Activated B cell treated with CpG ODN at 0.5 μM for 24 hours (primary cell): ENCODE measurements at places on chromosomes 5 and 9.

GRCh38 chr5:78467752-78468357, 107.4 kb downstream of the SCAMP1 start:
- no peak overlapping the region for H3K27ac ChIP-seq
- no peaks in the 10 kb centered on the region for H3K27me3 ChIP-seq
- H3K36me3 ChIP-seq: peaks cover 30% of the 10 kb centered on the region
- no peak overlapping the region for H3K4me3 ChIP-seq
- no peak for DNase-seq
- H3K4me1 ChIP-seq: peaks cover 3% of the 10 kb centered on the region

GRCh38 chr9:1959371-1959770, 55.8 kb upstream of the SMARCA2 start:
- H3K27me3 ChIP-seq: peaks cover 1% of the 10 kb centered on the region
- H3K4me3 ChIP-seq: no peak overlapping the region
- no peak for DNase-seq
- no peaks in the 10 kb centered on the region for H3K4me1 ChIP-seq

- no peak for DNase-seq
- H3K4me3 ChIP-seq: no peak overlapping the region
- no peaks in the 10 kb centered on the region for H3K36me3 ChIP-seq
Observed at GRCh38 chr9:12723409-12724028, 30.3 kb downstream of the TYRP1 start.

DNA sequence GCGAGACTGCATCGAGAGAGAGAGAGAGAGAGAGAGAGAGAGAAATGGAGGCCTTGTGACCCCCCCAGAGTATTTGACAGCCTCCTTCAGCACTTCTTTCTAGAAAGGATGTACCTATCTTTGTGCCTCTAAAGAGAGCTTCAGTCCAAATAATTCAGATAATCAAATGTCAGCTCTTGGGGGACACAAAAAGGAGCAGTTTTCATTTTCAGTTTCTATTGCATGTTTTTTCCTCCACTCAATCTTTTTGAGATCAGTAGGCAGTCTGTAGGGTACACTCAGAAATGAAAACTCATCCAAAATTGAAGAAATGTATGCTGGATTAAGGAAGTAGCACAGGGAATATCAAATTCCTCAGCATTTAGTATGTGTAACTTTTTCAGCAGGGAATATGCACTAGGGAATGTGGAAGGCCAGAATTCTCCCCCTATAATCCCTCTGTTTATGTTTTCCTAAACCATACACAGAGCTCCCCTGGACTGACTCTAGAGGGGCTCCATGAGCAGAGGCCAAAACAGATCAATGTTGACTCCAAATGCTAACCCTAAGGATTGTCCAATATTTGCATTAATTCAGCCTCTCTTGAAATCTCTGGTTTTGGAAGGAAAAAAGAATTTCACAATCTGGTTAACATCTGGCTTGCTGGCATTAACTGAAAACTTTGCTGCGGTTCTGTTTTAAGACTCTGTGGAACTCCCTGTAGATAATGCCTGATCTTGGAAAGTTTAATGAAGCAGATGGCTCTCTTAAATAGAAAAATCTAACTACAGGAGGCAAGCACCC, 250.1 kb downstream of the CEMIP2 start:
- DNase-seq: no peak
- no peak overlapping the region for H3K27ac ChIP-seq
- H3K4me3 ChIP-seq: no peak overlapping the region
- H3K36me3 ChIP-seq: no peaks in the 10 kb centered on the region
- H3K27me3 ChIP-seq: peaks cover 14% of the 10 kb centered on the region
- H3K4me1 ChIP-seq: no peaks in the 10 kb centered on the region

DNA sequence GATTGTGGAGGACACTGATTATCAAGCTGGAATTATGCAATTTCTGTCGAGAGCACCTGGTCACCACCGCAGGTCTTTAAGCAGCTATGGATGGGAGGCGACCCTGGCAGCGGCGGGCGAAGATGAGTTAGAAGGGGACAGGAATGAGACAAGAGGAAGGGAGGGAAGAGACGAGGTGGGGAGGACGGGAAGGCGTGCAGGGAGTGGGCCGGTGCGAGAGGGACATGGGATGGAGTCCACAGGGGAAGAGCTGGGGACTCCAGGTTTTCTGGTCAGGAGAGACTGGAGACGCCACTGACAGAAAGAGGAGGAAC, 192.3 kb downstream of the MELK start:
- DNase-seq: no peak
- H3K27ac ChIP-seq: no peak overlapping the region
- H3K27me3 ChIP-seq: peaks cover 19% of the 10 kb centered on the region
- H3K36me3 ChIP-seq: no peaks in the 10 kb centered on the region

DNA sequence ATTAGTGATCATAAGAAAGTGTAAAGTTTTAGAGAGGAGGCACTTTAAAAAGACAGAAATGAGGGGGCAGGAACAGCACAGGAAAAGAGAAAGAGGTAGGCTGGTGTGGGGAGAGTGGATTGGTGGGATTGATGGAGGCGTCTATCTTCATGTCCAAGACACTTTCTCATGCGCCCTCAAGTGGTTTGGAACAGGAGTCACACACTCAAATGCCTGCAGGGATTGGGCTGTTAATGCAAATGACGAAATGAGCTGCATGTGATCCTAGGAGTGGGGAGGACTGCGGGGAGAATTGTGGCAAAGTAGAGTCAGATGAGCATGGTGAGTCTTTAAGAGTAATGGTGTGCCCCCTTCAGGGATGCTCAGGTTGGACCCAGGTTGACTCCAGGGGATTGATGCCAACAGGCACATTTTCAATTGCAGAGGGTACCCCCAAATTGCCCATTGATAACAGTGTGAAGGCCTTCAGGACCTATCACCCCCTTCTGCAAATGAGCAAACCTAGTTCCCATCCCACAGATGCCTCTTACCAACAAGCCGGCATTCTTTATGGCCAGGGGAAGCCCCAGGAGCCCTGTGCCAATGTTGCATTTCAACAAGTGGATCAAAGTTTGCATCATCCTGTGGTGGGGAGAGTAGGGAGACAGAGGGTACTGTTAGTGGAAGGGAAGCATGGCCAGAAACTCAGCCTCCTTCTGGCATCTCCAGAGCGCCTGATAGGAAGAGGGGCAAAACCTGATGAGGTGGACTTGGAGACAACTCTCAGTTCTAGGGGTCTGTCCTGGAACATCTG, 5.3 kb downstream of the SLC36A3 start:
- H3K4me1 ChIP-seq: peaks cover 4% of the 10 kb centered on the region
- H3K27ac ChIP-seq: no peak overlapping the region
- peaks cover 15% of the 10 kb centered on the region for H3K27me3 ChIP-seq
- H3K4me3 ChIP-seq: no peak overlapping the region
- no peak for DNase-seq

- H3K27me3 ChIP-seq: no peaks in the 10 kb centered on the region
- H3K4me1 ChIP-seq: peaks cover 5% of the 10 kb centered on the region
- H3K36me3 ChIP-seq: peaks cover 27% of the 10 kb centered on the region
- H3K4me3 ChIP-seq: no peak overlapping the region
- no peak overlapping the region for H3K27ac ChIP-seq
Observed at GRCh38 chr5:72268753-72269410, 51.2 kb downstream of the MRPS27 start.

DNA sequence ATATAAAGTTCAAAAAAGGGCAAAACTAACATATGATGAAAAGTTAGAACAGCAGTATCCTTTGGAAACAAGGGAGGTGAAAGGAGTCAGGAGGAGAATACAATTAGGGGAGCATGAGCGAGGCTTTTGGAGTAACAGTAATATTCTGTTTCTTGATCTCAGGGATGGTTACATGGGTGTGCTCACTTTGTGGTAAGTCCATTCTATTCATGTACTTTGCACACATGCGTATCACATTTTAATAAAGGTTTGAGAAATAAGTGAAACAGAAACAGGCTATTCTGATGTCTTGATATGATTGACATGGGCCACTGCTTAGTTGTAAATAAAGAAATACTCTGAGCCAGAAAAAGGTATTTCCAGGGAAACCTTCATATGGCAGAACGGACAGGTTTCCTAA, 208.8 kb downstream of the SPOCK1 start:
- H3K4me3 ChIP-seq: no peak overlapping the region
- H3K4me1 ChIP-seq: no peaks in the 10 kb centered on the region
- H3K36me3 ChIP-seq: no peaks in the 10 kb centered on the region

- no peak for DNase-seq
- H3K4me1 ChIP-seq: peaks cover 21% of the 10 kb centered on the region
- no peak overlapping the region for H3K27ac ChIP-seq
- H3K36me3 ChIP-seq: no peaks in the 10 kb centered on the region
Observed at GRCh38 chr9:78122631-78123030, 91.0 kb upstream of the GNAQ start.

GRCh38 chr9:135820661-135821060, 86.7 kb downstream of the CAMSAP1 start:
- no peak overlapping the region for H3K4me3 ChIP-seq
- peaks cover 95% of the 10 kb centered on the region for H3K36me3 ChIP-seq
- H3K4me1 ChIP-seq: no peaks in the 10 kb centered on the region
- no peak for DNase-seq

- no peak overlapping the region for H3K4me3 ChIP-seq
- H3K27me3 ChIP-seq: peaks cover 8% of the 10 kb centered on the region
- DNase-seq: no peak
- H3K27ac ChIP-seq: no peak overlapping the region
- H3K36me3 ChIP-seq: no peaks in the 10 kb centered on the region
Observed at GRCh38 chr5:677131-678101, 15.7 kb downstream of the TPPP start.

GRCh38 chr9:15724016-15724415, 171.2 kb downstream of the CCDC171 start:
- H3K4me3 ChIP-seq: no peak overlapping the region
- H3K27ac ChIP-seq: no peak overlapping the region
- H3K4me1 ChIP-seq: no peaks in the 10 kb centered on the region
- no peaks in the 10 kb centered on the region for H3K27me3 ChIP-seq

GRCh38 chr9:138023394-138024124, 146.0 kb downstream of the CACNA1B start:
- no peak for DNase-seq
- no peak overlapping the region for H3K4me3 ChIP-seq
- H3K4me1 ChIP-seq: no peaks in the 10 kb centered on the region
- H3K36me3 ChIP-seq: no peaks in the 10 kb centered on the region
- no peak overlapping the region for H3K27ac ChIP-seq
- peaks cover 20% of the 10 kb centered on the region for H3K27me3 ChIP-seq

GRCh38 chr5:133240425-133241091, 188.7 kb downstream of the HSPA4 start:
- no peak overlapping the region for H3K27ac ChIP-seq
- H3K36me3 ChIP-seq: no peaks in the 10 kb centered on the region
- DNase-seq: no peak
- no peaks in the 10 kb centered on the region for H3K27me3 ChIP-seq
